Hematopoietic multipotent progenitor cell treated with erythropoietin and hydrocortisone succinate and interleukin-3 and kit ligand, for 4 days (in vitro differentiated cells): ENCODE measurements at places on chromosomes 12 and 14.

- no peak for DNase-seq
These were observed 45.8 kb downstream of the DRAM1 start for GRCh38 chr12:101923045-101923718.

GRCh38 chr14:38623661-38624060 is 367.8 kb upstream of the CLEC14A start:
- DNase-seq: no peak

- no peak for DNase-seq
These were observed 134.7 kb downstream of the NOVA1 start for GRCh38 chr14:26463136-26463535.

- DNase-seq: no peak
These were observed 264.9 kb downstream of the CCER1 start for GRCh38 chr12:90690120-90690519.

DNA sequence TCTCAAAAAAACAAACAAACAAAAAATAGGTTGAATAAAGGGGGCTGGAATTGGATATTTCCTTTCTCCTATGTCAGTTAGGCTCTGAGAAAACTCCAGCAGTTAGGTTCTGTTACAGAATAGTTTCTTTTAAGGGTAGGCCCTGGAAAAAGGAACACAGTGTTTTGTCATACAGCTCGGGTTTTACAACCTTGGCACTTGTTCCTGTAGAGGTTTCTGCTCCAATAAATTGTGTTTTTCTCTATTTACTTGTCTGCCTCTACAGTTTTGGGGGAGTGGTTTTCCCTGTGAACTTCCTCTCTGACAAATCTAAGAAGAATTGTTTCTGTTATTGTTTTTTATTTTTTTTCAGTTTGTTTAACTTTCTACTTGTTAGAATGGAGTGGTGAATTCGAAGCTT is 167.6 kb downstream of the ACSS3 start:
- no peak for DNase-seq

GRCh38 chr14:103688906-103689902 is 26.0 kb downstream of the XRCC3 start:
- no peak for DNase-seq

DNA sequence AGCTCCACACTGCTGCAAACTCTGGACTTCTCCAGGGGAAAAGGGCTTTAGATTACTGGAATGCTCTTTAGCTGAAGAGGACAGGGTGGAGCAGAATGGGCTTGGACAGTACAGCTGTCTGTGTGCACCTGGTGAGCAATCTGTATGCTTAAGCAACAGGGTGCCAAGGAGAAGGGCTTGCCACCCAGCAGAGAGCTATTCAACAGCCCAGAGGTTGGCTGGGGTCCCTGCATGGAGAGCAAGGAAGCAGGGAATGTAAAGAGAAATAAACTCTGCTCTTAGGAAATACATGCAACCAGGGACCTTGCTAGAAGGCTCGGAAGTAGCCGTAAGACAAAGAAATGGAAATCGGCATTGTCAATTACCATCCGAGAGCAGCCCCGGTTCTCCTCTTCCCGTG is 53.0 kb upstream of the CORO1C start:
- no peak for DNase-seq

GRCh38 chr14:45891417-45892080 is 638.5 kb upstream of the MIS18BP1 start:
- no peak for DNase-seq

DNA sequence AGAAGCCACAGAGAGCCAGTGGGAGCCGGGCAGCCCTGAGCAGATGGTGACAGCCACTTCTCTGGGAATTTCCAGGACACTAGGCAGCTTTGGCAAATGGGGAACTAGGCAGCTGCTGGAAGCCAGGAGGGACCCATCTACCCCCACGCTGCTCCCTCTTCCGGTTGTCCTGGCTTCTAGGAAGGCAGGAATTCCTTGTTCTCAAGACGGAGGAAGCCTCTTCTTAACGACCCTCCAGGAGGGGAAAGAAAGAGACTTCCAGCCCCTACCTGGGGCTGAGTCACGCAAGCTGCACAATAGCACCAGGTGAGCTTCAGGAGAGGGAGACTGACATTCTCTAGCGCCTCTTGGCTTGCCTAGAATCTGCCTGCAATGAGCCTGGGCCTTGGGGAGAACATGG is 141.5 kb downstream of the ANO2 start:
- no peak for DNase-seq

GRCh38 chr12:77054851-77055250 is 10.5 kb downstream of the E2F7 start:
- no peak for DNase-seq

GRCh38 chr12:132713123-132713522 is 2.5 kb downstream of the PGAM5 start:
- DNase-seq: no peak

DNA sequence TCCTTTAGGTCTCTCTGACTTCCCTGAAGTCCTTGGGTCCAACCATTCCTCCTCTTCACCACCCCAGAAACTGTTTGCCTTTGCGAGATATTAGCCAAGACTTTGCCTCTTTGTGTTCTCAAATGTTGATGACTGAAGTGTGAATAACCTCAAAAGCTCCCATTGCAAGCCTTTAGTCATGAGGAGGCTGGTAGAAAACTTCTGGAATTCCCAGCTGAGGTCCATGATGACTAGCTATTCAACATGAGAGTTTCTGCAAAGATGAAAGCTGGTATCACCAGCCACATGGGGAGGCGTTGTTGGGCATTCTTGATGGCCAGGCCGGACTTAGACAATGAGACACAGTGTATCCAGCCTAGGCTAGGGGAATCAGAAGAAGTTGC is 111.7 kb downstream of the TBX5 start:
- DNase-seq: no peak

- DNase-seq: no peak
These were observed 33.4 kb downstream of the PNMA1 start for GRCh38 chr14:73680821-73681220.

DNA sequence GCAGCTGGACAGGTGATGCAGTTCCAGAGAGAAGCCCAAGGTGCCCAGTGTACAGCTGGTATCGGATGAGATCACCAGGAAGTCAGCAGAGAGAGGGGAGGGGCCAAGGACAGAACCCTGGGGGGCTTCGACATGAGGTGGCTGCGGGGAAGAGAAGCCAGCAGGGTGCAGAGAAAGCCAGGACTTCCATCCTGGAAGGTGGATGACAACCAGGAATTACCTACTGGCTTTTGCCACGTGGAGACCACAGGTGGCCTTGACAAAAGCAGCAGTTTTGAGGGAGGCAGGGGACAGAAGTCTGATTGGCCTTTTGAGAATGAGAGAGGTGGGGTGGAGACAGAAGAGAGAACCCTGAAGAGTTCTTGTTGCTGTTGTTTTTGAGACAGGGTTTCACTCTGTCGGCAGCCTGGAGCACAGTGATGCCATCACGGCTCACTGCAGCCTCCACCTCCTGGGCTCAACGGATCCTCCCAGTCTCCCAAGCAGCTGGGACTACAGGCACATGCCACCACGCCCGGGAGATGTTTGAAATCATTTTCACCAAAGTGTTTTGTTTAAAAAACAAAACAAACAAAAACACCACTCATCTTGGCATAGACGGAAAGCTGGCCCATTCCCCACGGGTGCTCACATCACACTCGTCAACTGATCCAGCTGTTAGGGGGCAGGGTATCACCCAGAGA is 35.2 kb downstream of the CDC42BPB start:
- DNase-seq: no peak

DNA sequence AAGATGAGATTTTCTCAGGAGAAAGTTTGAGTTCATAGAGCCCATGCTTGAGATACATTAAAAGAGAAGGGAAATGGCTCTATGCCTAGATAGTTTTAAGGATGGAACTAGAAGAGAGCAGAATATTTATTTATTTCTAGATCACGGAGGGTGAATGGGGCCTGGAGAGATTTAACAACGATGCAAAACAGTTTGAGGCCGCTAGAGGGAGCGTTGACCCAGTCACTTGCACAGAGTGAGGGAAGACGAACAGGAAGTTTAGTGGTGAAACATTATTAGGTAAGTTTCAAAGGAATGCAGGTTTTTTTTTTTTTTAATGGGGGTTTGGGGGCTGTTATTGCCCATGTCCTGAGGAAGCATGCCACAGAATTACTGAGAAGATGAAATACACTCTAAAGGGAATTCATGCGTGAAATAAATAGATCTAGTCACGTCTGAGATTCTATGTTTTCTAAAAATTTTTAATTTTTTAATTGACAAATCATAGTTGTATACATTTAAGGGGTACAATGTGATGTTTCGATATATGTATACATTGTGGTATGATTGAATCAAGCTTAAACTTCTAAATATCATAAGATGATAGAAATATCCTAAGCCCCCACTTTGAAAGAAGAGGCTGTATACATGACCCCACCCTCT is 14.8 kb upstream of the PPP1R1A start:
- DNase-seq: peak; percentile 88

DNA sequence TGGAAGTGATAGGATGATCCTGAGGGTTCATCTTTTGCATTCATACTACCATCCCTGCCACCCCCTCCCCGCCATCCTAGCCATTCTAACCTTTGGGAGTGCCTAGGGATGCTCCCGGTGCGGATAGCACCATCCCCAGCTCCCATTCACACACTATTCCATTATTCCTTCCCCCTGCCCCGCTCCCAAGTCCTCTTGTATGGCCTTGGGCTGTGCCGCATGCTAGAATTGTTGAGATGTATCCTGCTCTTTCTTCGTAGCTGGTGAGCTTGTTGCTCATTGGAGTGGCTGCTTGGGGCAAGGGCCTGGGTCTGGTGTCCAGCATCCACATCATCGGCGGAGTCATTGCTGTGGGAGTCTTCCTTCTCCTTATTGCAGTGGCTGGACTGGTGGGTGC is 644 bp downstream of the TSPAN31 start:
- DNase-seq: peak; percentile 40

DNA sequence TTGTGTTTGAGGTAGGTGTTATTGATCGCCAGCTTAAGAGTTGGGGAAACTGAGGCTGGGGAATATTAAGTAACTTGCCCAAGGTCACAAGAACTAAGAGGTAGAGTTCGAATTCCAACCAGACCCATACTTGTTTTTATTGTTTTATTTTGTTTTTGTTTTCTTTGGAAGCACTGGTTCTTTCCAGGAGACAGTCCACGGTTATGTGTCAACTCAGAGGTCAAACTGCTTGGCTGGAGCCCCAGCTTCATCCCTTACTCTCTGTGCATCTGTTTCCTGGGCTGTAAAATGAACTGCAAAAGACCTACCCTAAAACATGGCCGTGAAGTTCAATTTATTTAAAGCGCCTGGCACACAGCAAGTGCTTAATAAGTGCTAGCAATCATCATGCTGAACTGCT is 74.4 kb upstream of the MAP1LC3B2 start:
- no peak for DNase-seq

DNA sequence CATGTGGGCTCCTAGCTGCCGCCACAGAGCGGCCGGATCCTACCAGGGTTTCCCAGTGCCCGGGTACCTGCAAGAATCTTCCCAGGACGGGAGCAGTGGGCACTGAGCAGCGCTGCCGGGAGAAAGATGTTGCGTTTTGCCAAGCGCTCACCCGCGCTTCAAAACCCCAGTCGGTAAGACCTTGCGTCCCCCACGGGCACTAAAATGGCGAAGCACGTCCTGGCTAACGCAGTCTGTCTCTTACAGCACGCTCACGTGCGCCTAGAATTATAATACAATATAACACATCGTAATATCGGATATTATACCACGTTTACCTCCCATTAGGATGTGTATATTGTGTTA is 35.1 kb upstream of the TBX5 start:
- DNase-seq: no peak

DNA sequence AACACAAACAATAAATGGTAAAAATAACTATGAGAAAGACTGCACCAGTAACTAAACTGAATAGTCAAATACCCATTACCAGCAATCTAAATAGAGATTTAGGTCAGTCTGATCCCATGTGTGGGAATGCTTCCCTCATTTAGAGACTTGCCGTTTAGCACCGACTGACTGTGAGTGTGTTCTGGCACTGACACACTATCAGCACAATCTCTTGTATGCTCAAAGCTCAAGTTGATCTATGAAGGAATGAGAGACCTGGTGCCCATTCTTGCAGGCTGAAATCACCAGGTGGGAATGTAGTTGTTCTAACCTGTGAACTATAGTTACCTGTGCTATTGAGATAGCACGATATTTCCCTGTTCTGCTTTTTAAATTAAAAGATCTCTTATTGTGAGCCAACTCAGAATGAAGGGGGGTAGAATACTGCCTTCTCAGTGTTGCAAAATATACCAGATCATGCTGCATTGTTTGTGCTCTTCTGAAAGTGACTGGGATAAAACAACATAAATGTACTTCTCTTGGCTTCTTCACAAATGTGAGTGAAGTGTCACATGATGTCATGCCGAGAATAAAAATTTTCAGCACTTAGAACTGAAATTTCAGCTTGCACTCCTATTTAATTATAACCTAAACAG is 99.6 kb downstream of the LIN7A start:
- no peak for DNase-seq

- DNase-seq: no peak
These were observed 144.2 kb downstream of the ESR2 start for GRCh38 chr14:64149921-64150320.

GRCh38 chr14:76217179-76217578 is 65.5 kb downstream of the GPATCH2L start:
- DNase-seq: no peak

- peak; percentile 64 for DNase-seq
These were observed 991 bp downstream of the FBXL14 start for GRCh38 chr12:1593174-1594005.

DNA sequence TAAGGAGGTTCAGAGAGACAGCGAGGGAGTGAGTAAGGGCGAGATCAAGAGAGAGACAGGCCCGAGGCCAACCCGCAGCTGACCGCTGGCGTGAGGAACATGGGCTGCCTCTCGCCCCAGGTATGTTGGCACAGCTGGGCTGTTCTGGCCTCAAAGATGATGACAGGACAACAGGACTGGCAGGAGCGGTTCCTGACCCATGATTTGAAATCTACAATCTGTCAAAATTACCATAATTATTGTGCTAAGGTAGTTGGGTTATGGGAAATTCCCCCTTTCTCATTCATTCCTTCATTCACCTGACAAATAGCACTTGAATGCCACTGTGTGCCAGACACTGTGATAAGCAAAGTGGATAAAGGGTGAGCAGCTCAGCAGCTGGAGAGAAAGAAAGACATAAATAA is 5.1 kb upstream of the ENDOU start:
- DNase-seq: no peak

- no peak for DNase-seq
These were observed 641.9 kb upstream of the FBXO33 start for GRCh38 chr14:40074169-40074568.
